ENCODE measurements at places on chromosomes 4 and X.

DNA sequence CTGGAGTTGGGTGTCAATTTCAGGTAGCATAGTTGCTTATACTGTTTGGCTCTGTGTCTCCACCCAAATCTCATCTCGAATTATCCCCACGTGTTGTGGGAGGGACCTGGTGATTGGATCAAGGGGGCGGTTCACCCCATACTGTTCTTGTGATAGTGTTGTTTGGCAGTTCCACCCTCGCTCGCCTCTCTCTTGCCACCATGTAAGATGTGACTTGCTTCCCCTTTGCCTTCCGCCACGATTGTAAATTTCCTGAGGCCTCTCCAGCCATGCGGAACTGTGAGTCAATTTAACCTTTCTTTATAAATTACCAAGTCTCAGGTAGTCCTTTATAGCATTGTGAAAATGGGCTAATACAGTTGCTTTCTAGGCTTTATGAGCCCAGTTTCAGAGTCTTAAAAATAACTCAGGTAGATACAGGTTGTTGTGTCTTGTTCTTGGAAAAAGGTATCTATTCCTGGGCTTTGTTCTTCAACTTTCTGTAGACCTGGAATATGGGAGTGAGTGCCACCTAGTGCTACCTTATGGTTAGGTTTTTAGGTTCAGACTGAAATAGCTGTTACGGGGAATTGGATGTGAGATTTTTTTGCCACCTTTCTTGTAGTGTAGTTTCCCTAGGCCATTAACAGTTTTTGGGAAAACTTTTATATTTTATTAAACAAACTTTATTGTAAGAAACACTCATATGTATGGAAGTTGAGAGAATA is 15.6 kb downstream of the PGK1 start:
- no peak for DNase-seq

- no peak for DNase-seq
These were observed 2.9 kb upstream of the UNC5C start for GRCh38 chr4:95551653-95552052.

- DNase-seq, result no peak
These were observed 2110.0 kb downstream of the PCDH7 start for GRCh38 chr4:32830160-32830559.

DNA sequence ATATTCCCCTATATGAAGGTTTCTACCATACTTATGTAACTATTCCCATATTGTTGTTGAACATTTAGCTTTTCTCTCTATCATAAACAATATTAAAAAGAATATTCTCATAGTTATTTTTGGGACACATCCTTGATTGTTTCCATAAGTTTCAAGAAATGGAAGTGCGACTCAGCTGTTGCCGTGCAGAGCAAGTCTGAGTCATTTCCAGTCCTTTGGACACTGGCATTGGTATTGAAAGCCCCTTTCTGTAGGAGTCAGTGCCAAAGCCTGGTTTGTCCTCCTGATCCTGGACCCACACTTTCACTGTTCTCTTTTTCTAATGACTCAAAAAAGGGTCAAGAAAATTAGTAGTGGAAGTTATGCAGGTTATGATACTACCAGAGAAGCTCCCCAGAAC is 108.3 kb upstream of the DIAPH2 start:
- no peak for DNase-seq

- DNase-seq, result no peak
These were observed 279.0 kb upstream of the TAPT1 start for GRCh38 chr4:16505267-16505666.

GRCh38 chr4:135244056-135244455 is 1042.5 kb upstream of the PABPC4L start:
- DNase-seq, result no peak

- DNase-seq, result no peak
These were observed 442.6 kb upstream of the GALNT7 start for GRCh38 chr4:172726001-172726423.

DNA sequence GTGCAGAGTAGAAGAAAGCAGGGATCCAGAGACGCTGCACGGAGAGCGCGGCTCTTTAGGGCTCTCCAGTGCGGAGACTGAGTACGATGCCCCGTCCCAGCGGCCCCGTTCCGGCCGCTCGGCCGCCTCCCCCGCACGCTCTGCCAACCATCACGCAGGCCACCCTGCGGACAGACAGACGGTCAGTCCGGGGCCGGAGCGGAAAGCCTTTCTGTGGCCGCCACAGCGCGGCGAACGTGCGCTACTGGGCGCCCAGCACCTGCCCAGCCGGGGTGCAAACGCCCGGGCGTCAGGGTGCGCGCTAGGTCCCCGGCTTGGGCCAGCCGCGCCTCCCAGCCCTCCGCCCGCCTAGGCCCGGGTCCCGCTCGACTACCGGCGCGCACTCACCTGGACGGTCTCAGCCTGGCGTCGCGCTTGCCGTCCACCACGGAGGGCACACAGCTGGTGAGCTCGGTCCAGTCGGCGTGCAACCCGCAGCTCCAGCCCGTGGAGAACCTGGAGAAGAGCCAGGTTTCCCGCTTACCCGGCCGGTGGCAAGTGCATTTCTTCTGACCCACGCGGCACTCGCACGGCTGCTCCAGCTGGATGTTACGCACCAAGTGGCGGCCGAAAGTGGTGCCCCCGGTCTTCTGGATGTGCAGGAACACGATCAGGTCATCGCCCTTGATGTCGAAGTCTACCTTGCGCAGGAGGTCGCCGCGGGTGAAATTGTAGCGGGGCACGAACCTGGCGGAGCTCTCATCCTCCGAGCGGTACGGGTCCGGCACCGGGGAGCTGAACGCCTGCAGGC is 1.8 kb downstream of the HS6ST2 start:
- DNase-seq, result no peak

DNA sequence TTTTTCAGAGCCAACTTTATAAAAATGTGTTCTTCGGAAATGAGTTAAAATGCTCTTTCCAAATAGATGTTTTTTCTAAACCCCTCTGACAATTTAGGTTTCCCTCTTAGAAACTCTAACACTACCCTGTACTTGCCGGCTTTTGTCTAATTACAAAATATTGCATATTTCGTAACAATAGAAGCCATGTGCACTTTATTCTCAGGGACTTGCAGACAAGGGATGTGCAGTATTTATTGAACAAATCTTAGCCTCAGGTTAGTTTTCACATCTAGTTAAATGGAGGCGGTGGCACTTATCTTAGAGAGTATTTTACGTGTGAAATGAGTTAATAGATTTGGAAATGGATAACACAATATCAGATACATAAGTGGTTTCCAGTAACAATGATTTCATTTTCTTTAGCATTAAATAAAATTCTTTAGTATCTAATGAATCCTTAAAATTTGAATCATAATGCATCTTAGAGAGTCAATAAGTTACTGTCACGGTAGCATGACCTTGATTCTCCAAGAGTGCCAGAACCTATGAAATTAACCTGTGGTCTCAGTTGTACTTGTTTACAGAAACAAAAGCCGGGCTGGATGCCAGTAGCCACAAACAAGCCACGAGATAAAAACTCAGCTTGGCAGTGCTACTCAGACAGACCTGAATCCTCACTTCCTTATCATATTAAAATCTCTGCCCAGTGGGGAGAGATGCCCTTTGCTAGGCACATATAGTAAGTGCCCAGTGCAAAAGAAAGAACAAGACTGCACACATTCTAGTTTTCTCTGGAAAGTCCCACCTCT is 772 bp upstream of the PABPC4L start:
- no peak for DNase-seq

DNA sequence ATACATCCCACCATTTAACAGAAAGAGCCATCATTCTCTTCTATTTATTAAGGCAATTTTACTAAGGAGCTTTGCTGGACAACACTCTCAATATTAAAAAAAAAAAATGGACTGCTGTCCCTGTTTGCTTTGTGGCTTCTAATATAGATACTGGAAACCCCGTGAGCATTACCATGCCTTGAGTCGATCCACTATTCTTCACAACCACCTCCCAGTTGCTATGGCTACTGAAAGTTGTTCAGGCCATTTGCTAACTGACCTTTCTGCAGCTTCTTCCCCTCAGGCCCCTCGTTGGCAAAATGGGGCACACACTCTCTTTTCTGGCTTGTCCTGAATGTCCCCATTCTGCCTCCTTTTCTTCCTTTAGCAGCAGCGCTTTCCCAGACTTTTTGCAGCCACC is 340.4 kb downstream of the NR3C2 start:
- DNase-seq, result no peak

- no peak for DNase-seq
These were observed 55.6 kb upstream of the CCSER1 start for GRCh38 chr4:90071289-90072235.

DNA sequence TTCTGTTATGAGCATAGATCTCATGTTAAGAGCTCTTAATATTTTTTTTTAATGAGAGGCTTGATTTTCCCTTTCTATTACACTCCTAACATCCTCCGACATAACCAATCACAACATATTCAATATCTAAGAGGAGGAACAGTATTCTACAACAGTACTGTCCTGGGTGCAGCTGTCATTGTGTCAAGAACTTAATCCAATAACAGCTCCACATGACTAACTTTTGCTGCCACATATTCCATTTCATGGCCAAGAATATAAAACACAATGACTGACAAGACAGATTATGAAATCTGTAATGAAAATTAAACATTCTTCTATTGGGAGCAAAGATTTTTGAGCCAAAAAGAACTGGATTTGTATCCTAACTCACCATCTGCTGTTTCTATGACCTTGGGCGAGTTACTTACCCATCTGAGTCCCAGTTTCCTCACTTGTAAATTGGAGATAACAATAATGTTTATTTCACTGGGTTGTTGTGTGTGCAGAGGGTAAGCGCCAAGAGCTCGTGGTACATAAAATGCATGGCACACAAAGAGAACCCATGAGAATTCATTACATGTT is 405.6 kb downstream of the SPRY1 start:
- DNase-seq, result no peak

DNA sequence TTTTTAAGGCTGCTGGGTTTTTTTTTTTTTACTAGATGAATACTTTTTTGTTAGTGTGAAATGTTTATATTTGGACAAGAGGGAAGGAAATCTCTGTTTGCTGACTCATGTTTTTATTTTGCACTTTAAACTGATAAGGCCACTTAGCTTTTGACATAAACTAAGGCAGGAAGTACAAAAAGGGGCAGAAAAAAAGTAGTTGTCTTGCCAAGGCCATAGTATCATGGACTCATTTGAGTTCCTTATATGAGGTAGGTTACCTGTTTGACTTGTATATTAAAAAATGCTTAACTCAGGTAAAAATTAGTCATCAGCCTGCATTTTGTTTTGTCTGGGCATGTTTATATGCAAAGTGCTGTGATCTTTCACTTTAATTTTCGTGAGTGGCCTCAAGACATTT is 26.0 kb downstream of the SMAD1 start:
- no peak for DNase-seq

- no peak for DNase-seq
These were observed 1603.0 kb upstream of the TENM3 start for GRCh38 chr4:180640193-180640592.

GRCh38 chr4:25343671-25344070 is 31.1 kb downstream of the ZCCHC4 start:
- DNase-seq, result no peak

GRCh38 chr4:37601531-37601930 is 84.6 kb downstream of the RELL1 start:
- DNase-seq, result no peak

- no peak for DNase-seq
These were observed 36.5 kb downstream of the TBC1D9 start for GRCh38 chr4:140719686-140720085.

DNA sequence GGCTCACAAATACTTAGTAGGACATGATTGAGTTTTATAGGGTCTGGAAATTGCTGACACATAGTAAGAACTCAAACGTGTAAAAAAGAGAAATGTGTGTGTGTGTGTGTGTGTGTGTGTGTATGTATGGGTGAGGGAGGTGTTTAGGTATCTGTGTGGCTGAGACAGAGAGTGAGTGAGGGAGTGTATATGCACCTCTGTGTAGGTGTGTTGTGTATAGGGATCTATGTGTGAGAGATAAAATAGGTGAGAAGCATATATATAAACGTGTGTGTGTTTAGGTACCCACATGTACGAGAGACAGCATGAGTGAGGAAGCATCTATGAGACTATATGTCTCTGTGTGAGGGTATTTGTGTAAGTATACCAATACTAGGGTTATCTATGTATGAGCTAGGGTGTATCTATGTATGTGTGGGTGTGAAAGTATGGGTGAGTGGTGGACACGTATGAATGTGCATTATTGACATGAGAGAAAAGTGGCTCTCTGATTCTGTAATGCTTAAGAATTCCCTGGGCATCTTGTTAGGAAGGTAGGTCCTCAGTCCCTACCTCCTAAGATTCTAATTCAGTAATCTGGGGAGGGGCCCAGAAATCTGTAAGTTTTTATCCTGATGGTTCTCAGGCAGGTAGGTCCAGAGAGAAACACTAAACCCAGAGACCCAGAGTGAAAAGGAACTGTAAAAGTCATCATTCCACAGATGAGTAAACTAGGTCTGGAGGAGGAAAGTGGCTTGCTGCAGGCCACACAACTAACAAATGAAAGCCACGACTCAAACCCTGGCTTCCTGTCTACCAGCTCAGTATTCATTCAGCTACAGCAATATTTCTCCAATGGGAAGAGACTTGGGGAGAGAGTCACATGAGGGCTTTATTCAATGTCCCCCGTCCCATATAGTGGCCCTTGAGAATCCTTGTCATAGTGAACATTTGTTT is 237.0 kb downstream of the IDS start:
- no peak for DNase-seq

DNA sequence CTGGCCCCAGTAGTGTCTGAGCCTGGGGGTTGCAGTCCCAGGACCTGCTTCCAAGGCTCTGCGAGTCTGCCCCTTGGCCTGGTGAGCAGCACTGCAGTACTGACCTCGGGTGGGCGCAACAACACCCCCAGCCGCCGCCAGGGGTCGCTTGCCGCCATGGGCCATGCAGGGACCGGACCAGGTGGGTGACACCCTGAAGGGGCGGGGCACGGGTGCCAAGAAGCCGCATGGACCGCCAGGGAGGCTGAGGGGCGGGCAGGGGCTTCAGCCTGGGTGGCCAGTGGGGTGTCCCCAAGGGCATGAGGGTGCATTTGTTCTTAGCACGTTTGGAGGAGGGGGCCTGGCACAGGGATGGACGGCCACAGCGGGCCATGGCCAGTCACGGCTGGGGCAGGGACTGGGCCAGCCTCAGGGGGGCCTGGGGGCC is 25.0 kb downstream of the TACC3 start:
- peak; percentile 81 for DNase-seq

GRCh38 chr4:102641793-102642192 is 119.0 kb downstream of the MANBA start:
- no peak for DNase-seq

DNA sequence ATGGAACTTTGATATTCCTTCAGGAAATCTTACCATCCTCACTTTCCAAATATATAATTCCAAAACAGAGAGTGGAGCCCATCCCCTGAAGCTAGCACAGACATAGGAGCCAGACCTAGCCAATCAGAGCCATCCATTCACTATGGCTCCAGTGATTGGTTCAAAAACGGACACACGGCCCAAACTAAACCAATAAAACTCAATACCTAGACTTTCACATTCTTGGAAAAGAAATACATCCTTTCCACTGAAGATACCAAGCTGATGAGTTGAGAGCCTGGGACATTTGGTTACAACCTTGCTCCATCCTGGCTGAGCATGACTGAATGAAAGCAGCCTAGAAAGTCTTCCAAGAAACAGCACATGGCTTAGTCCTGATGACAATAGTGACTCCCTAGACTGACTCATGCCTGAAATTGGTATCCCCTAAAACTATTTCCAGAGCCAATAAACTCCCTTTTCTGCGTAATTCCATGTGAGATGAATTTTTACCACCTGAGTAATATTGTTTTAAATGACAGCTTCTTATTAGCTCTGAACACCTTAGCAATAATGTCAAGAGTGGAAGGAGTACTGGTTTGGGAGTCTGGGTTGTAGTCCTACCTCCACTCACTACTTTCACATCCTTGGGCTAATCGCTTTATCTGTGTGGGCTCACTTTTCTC is 189.6 kb upstream of the LNX1 start:
- DNase-seq, result no peak

Measured in stimulated activated CD8-positive, alpha-beta memory T cell treated with anti-CD3 and anti-CD28 coated beads, Interleukin-2, amount 100 ng/mL, for 48 hours (primary cell).